ENCODE measurements at places on chromosomes 11 and 22.
A peak's percentile ranks its signal among the peaks of the same experiment; 100 is the strongest.

DNA sequence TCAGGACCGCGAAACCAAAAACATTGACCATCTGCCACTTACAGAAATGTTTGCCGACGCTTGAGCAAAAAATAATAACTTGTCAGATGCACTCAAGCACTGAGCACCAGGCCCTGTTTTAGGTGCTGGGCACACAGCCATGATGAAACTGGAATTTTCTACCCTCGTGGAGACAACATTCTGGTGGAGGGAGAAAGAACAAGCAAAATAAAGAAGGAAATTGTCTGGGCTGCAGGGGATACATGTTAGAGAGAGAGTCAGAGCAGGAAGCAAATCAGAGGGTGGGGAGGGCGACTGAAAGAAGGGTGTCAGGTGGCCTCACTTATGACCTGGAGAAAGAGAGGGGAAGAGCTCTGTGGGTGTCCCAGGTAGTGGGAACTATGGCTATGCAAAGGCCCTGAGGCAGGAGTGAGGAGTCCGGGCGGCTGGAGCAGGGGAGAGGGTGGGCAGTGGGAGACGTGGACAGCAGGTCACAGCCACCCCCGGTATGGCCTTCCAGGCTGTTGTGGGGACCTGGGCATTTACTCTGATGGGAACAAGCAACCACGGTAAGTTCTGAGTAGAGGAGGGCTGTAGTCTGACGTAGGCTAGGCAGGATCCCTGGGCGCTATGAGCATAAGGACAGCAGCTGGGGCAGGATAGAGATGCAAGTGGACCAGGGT is 78.8 kb downstream of the MYEOV start:
- no peak for DNase-seq

- DNase-seq, result no peak
Observed at GRCh38 chr11:116540645-116541304, 232.0 kb downstream of the BUD13 start.

DNA sequence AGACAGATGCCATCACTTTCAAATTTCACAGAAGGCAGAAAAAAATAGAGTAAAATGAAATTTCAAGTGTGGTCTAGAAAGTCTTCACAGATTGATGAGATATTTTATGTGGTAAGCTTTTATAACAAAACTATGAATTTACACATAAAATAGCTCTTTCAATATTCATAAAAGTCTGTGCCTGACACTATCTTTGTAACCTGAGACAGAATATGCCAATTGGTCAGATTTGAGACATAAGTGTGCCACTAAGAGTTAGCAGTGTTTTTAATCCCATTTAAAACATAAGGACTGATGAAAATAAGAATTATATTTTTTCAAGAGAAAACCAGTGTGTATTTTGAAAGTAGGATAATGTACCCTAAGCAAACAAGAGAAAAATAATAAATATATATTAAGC is 769.5 kb upstream of the LUZP2 start:
- DNase-seq, result no peak

DNA sequence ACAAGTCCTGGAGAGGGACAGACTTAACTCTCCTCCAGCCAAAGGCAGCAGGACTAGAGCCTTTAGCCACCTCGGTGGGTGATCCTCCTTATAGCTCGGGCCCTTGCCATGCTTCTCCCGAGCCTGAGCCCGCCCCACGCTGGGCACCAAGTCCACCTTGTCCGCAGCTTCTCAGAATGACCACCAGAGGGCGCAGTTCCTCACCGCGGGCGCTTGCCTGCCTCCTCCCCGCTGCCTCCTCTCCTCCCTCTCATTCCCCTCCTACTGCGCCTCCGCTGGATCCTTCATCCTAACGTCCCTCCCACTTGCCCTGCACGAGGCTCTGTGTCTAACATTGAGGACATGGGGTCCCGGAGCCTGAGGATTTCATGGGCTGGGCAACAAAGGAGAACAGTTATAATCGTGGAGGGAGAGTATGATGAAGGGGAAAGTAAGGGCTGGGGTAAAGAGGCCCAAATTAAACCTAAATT is 11.3 kb upstream of the MOGAT2 start:
- peak; percentile 34 for DNase-seq

DNA sequence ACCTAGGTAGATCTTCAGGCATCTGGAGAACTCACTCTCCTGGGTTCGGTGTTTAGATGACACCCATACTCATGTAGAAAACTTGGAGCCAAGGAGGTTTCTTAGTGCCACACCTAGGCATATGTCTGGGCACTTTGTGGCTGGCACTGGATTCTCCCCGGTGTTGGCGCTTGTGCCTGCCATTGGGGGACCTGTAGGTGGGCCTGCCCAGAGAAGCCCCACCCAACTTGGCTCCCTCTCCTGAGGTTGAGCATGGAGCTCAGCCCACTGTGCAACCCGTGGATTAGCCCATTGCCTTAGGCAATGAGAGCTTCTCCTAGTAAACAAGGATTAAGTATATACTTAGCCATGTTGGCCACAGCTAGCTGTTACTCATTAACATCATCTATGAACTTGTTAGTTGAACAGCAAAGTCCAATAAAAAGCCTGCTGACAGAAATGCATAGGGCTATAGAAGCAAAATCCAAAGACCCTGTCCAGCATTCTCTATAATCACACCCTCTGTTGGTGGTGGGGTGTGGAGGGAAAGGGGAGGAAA is 335.5 kb upstream of the CHORDC1 start:
- DNase-seq, result no peak

GRCh38 chr22:42760806-42761565 is 40.3 kb upstream of the A4GALT start:
- DNase-seq, result no peak

GRCh38 chr11:2783536-2784082 is 83.8 kb upstream of the KCNQ1OT1 start:
- no peak for DNase-seq

DNA sequence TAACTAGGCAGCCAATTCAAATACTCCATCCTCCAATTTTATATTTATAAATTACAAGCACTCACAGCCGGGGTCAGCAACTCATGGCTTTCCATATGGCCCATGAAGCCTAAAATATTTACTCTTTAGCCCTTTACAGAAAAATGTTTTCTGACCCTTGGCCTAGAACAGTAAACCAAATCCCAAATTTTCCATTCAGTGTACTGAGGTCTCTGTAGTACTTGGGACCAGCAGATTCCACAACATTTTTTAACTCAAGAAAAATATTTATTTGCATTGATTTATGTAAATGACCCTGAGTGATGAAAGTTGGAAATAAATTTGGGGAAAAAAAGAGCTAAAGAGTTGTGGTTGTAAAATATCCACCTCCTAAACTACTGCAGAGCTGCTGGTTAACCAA is 82.6 kb downstream of the SLC1A2 start:
- no peak for DNase-seq

DNA sequence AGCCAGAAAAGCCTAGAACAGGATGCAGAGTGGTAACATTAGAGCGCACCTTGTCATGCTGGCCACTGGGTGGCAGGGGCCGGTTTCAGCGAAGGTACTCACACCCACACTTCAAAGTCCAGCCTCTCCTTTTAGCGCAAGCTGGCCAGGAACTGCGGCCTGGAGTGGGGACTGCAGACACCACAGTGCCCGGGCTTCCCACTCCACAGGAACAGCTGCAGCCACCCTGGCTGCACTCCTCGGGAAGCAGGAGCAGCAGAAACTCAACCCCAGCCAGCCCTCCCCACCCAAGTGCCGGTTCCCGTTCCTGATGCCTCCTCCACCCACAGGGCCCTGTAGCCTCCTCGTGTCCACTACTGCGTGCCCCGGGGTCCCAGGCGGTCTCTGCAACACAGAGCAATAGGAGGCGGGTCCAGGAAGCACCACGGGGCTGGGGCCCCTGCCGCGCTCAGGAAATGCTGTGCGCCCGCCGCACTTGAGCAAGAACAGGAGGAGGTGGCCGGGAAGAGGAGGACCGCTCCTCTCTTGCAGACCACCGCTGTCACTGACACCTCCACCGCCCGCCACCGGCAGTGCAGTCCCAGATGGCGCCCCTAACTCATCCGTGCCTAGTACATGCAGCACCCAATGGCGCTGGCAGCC is 2.2 kb downstream of the RFPL2 start:
- DNase-seq, result no peak

- DNase-seq, result no peak
Observed at GRCh38 chr11:36622431-36623136, 24.5 kb upstream of the RAG2 start.

- DNase-seq, result no peak
Observed at GRCh38 chr11:115678942-115679341, 174.7 kb upstream of the CADM1 start.

- DNase-seq, result no peak
Observed at GRCh38 chr11:125372088-125372487, 124.0 kb downstream of the FEZ1 start.
